ENCODE measurements at places on chromosomes 5 and 9.

- DNase-seq = no peak
Measured at GRCh38 chr9:136117291-136117915, 1.3 kb downstream of the TMEM250 start.

GRCh38 chr5:128965638-128966302 lies 482 bp downstream of the SLC27A6 start:
- no peak for DNase-seq

- no peak for DNase-seq
Measured at GRCh38 chr5:147805030-147805454, 22.5 kb upstream of the JAKMIP2 start.

- peak; percentile 90 for DNase-seq
Measured at GRCh38 chr5:151703227-151703626, 16.5 kb upstream of the SPARC start.

GRCh38 chr9:34997379-34997781 lies 7.8 kb downstream of the DNAJB5 start:
- no peak for DNase-seq

- DNase-seq = peak; percentile 59
Measured at GRCh38 chr5:152631221-152631620, 226.1 kb upstream of the NMUR2 start.

- DNase-seq = no peak
Measured at GRCh38 chr5:859391-859790, 8.6 kb upstream of the ZDHHC11 start.

Measured in NCI-H2171 treated with DMSO at 0.1 percent for 48 hours (cell line).